Esophagus squamous epithelium (tissue), 5 donors: ENCODE measurements at places on chromosomes 3 and 15.

GRCh38 chr15:94287794-94288246 lies 56.5 kb downstream of the MCTP2 start:
- DNase-seq = no peak

GRCh38 chr15:51672913-51673857 lies 8.1 kb upstream of the SCG3 start:
- DNase-seq = no peak

DNA sequence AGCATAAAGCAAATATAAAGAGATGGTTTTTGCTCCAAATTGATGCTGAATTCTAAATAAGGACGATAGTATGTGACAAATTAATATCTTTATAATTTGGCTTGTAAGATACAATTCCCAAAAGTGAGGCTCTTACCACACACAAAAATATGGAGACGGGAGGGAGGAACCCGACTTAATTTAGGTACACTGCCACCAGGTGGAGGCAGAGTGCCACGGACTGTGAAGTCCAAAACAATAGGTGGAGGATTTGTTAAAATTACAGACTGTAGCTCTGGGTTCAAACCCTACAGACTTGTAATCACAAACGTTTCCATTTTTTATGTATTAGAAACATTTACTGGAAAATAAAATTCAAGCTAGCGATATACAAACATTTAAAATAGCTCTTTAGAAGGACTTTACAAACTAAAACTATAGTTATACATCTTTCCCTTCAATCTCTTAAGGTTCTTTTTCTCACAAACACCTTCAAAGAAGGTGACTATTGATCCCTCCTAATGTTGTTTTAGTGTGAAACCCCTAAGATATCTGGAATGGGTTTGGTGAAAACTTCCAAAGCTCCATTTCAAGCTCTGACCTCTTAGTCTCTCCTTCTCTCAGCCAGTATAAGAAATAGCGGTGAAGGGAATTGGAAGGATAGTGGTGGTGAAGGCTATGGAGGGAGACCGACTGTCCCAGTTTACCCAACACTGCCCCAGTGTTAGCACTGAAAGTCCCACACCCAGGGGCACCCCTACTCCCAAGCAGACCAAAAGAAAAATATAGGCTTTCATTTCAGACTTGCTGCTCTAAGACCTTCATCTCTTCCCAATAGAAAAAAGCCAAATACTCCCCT lies 89.7 kb downstream of the AQP9 start:
- DNase-seq = no peak

DNA sequence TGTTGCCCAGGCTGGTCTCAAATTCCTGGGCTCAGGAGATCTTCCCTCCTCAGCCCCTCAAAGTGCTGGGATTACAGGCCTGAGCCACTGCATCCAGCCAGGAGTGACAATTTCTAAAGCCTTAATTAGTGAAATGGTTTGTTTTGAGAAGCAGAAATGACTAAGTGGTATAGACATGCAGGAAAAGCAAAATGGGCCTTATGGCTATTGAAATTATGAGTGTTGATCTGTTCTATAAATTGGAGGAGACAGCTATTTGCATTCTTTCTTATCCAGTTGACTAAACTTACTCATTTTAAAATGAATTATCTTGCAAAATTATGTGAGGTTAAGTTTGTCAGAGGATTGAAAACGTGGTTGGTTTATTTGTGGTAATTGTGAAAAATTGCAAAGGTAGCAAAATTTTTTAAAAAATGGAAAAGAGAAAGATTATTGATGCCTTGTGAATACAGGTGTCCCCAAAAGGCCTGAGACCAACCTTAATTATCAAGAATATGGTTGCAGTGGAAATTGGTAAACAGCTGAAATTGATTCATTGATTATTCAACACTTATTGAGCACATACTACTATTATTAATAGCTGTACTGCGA lies 7.9 kb downstream of the RAP2B start:
- DNase-seq = no peak

- no peak for DNase-seq
These were observed 1.5 kb downstream of the CD80 start for GRCh38 chr3:119557877-119558269.

- DNase-seq = no peak
These were observed 28.8 kb downstream of the APBA2 start for GRCh38 chr15:28914483-28915023.

GRCh38 chr3:185927501-185928200 lies 10.2 kb downstream of the TRA2B start:
- no peak for DNase-seq

GRCh38 chr3:30695302-30696061 lies 89.1 kb downstream of the TGFBR2 start:
- no peak for DNase-seq

GRCh38 chr3:97417-98258 lies 98.9 kb upstream of the CHL1 start:
- no peak for DNase-seq

GRCh38 chr3:100577382-100578008 lies 31.9 kb upstream of the ADGRG7 start:
- DNase-seq = no peak

GRCh38 chr3:45635475-45636256 lies 41.1 kb downstream of the LIMD1 start:
- no peak for DNase-seq

DNA sequence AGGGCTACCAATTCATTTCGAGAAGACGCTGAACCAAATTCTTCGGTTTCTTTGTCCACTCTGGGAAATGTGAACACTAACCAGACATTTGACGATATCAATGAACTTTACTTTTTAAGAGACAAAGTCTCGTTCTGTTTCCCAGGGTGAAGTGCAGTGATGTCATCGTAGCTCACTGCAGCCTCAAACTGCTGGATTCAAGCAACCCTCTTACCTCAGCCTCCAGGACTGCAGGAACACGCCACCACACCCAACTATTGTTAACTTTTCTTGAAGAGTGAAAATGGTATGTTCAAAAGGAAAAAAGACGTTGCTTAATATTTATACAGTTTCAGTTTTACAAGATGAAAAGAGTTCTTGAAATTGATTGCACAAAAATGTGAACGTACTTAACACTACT lies 30.6 kb downstream of the MB21D2 start:
- DNase-seq = no peak

GRCh38 chr3:47161983-47162696 lies 1.8 kb downstream of the SETD2 start:
- no peak for DNase-seq

DNA sequence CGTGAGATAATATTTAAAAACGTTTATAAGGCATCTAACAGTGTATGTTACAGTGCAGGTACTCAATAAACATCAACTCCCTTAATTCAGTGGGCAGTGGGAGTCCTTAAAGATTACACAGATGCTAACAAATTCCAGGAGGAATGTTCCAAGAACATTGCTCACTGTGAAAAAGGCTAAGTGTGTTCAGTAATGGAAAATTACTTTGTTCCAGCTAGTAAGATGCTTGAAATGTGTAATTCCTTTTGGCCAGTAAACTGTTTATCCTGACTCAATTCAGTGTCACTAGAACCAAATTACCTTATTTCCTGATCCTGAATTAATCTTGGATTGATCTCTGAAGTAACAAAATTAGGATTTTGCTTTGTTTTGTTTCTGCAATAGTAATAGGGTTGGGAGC lies 54.2 kb upstream of the SEMA6D start:
- no peak for DNase-seq

DNA sequence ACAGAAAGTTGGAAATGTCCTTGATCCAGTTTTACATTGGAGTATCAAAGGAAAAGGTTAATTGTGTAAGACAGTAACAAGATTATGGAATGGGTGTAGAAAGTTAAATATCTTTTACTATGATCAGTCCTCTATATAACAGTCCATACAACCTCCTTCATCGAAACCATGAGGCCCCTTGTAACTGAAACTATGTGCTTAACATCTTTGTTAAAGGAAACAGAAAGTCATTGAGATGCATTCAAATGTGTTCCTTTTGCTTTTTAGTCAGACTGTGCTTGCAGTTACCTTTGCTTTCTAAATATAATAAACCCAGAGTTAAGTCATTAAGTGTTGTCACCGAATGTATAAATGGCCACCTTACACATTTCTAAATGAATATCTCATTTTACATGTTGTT lies 1298.5 kb downstream of the ROBO2 start:
- no peak for DNase-seq

- DNase-seq = no peak
These were observed 70.0 kb upstream of the UBE2E1 start for GRCh38 chr3:23735535-23736326.

GRCh38 chr15:93110502-93111040 lies 21.6 kb upstream of the RGMA start:
- no peak for DNase-seq

DNA sequence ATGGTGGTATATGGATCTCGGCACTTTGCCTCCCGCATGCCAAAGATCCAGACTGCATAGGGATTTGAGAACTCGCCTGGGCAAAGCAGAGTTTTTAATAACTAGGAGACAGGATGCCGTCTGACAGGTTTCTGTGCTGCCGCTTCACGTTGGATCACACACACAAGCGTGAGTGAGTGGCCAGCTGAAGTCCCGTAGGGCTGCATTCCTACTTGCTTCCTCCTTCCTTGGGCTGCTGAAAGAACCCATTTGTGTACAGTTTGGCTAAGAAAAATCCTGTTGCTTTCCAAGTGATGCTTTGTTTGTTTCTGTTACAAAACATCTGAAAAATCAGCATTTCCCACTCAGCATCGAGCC lies 604.3 kb upstream of the CFAP20DC start:
- no peak for DNase-seq

DNA sequence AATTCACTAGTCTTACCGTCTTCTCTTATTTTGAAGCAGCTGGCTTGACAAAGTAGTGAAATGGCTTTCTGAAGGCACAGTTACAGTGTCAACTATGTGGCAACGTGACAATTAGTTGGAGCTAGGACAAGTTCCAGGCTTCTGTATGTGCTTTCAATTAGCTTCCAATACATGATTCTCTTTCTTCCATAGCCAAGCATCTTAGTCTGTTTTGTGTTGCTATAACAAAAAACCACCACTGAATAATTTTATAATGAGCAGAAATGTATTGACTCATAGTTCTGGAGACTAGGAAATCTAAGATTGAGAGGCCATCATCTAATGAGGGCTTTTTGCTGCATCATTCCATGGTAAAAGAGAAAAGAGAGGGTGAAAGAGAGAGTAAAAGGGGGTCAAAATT lies 365.1 kb upstream of the PLSCR5 start:
- DNase-seq = no peak

GRCh38 chr3:104556372-104557078 lies 810.2 kb upstream of the ALCAM start:
- DNase-seq = no peak

DNA sequence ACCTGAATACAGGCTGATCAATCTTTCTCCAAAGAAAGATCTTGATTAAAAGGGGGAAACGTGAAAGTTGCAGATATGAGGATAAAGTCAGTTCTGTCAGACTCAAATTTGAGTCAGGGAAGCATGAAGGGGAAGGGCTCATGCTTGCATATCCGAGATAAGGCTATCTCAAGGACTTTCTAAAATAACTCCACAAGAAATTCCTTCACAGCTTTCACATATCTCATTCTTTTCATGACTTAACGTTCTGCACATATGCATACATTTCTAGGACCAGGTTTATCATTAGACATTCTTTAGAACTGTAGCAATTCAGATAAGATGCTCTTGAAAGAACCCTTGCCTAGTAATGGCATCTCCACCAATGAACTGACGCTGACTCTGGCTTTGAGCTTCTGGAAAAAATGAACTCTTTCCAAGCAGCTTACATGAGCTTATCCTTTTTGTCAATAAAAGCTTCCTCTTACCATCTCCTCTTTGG lies 15.9 kb downstream of the SH3GL3 start:
- no peak for DNase-seq

DNA sequence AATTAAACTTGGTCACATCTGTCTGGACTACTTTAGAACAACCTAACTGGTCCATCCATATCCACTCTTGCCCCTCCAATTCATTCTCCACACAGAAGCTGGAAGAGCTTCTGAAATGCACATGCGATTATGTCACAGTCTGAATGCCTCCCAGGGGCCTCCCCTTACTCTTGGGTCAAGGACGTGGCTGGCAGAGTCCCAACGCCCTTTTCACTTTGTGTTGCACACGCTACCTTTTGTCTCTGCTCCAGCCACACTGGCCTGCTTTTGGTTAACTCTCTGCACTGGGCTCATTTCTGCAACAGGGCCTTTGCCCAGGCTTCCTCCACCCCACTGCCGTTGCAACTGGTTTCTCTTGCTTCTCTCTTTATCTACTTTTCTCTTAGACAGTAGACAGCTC lies 245.2 kb downstream of the IL20RB start:
- no peak for DNase-seq

DNA sequence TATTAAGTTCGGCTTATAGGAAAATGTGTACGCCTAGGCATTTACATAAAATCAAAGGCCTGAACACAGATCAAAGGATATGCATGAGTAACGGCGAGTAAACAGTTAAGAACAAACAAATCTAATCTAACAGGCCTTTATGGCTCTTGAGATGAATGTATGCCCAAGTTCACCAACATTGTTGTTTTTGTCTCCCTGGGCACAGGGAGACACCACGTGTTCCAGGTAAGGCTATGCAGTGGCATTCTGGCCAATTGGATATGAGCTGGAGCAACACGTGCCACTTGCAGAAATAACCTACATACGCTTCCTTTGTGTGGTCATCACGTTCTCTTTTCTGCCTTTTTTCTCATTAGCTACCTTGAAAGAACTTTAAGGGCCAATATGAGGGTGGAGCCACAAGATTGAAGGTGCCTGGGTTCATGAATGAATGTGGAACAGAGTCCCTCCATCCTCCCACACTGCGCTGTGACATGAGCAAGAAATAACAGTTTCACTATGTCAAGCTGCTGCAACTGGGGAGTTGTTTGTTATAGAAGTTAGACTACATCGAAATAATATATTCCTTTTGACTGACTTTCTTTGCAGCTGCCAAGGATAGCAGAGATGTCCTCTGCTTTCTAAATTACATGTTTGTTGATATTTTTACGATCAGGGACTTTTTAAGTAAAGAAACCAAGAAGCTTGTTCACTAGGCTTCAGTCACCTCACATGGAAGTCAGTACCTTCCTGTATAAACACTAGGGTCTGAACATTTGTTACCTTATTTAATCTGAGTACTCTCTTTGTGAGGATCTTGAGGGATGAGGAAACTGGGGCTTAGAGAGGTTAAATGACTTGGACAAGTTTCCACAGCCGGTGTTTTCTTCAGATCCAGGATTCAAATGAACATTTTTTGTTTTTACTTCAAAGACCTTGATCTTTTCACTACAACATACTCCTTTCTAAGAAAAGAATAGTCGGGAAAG lies 427.5 kb upstream of the TBL1XR1 start:
- DNase-seq = no peak

GRCh38 chr3:192889679-192890078 lies 28.0 kb downstream of the MB21D2 start:
- no peak for DNase-seq

- DNase-seq = no peak
These were observed 6.6 kb downstream of the ZBED2 start for GRCh38 chr3:111588527-111588926.

- DNase-seq = no peak
These were observed 18.0 kb upstream of the C2CD4B start for GRCh38 chr15:62183130-62183529.

- no peak for DNase-seq
These were observed 177.6 kb upstream of the BCL6 start for GRCh38 chr3:187922704-187923416.
